ENCODE measurements at places on chromosomes 7 and 10. TPM values are rescaled to one million over a fixed set of nuclear protein-coding genes. Genes with fewer than 3 reads are reported as not detected.

AEBP1 gene
- 4.7 TPM for total RNA-seq

NOS3 gene
- 26.4 TPM for total RNA-seq

CUZD1 gene
- 0.91 TPM for total RNA-seq

TMEM168 gene
- 17.5 TPM for total RNA-seq

CTAGE8 gene
- total RNA-seq, result 0.15 TPM

FAM25C gene
- total RNA-seq, result not detected

PNLIPRP1 gene
- total RNA-seq, result not detected

SLC29A4 gene
- total RNA-seq, result 2.6 TPM

HOXA3 gene
- total RNA-seq, result 1.4 TPM

TNRC18 gene
- 21.8 TPM for total RNA-seq

SPDYE2B gene
- total RNA-seq, result not detected

KCP gene
- total RNA-seq, result not detected

All from epithelial cell of umbilical artery (primary cell).